Upper lobe of right lung (tissue), 1 donor: ENCODE measurements at places on chromosomes 1 and 21. TPM values are rescaled to one million over a fixed set of nuclear protein-coding genes. Genes with fewer than 3 reads are reported as not detected.

Gene MAN1C1
- 19.7 TPM for total RNA-seq

DNA sequence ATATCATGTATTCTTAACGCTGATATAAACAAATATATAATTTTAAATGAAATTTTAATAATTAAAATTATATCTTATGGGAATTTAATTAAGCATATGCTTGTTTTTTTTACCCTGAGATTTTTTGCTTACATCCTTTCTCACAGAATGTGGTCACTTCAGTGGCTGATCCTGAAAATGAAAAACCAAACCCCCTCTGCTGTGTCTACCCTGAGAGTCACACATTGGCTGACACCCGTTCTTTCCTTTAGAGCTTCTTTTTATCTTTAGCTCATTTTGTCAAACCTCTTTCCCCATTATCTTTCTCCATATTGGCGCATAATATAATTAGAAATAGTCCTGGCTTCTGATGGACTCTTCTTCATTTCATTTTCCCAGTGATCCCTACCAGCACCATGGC lies 10.8 kb upstream of the CACYBP start:
- no peak for DNase-seq

DNA sequence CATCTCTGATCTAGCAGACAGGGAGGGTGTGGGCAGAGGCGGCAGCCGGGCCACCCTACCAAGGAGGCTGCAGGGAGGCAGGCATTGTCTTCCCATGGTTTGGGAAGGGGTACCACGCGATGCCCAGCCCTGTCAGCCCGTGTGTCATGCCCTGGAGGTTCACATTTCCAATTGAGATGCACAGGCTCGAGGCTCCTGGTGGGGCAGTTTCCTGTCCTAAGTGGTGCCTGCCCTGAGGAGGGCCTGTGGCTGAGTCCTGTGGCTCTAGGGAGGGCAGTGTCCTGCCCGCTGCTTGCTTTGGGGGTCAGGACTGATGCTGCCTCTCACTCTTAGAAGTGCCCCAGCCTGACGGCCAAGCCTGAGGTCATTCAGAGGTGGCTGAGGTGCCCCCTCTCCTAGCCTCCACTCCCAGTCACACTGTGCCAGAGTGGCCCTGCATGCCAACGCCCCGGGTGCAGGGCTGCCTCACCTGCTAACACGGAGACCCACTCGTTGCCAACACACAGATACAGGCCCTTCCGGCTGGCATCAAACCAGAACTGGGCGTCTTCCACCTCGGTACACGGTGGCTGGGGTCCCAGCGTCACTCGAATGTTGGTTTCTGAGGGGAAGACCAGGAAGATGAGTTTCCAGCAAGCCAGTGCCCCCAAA lies 11.9 kb downstream of the KRTAP10-1 start:
- DNase-seq = peak; percentile 54

- DNase-seq = no peak
These were observed at the start of gene CTSK for GRCh38 chr1:150808121-150808520. TSS of gene CTSK (minus strand) at chr1:150808260. CDS start at chr1:150806805, 1,455 bp downstream.

GRCh38 chr21:35699361-35699760 lies 361.0 kb downstream of the SETD4 start:
- no peak for DNase-seq

Gene CD34
- total RNA-seq = 50.7 TPM

- DNase-seq = no peak
These were observed 22.1 kb downstream of the RRP1 start for GRCh38 chr21:43811262-43812105.

GRCh38 chr1:88877382-88877825 lies 14.0 kb downstream of the GTF2B start:
- DNase-seq = no peak

DNA sequence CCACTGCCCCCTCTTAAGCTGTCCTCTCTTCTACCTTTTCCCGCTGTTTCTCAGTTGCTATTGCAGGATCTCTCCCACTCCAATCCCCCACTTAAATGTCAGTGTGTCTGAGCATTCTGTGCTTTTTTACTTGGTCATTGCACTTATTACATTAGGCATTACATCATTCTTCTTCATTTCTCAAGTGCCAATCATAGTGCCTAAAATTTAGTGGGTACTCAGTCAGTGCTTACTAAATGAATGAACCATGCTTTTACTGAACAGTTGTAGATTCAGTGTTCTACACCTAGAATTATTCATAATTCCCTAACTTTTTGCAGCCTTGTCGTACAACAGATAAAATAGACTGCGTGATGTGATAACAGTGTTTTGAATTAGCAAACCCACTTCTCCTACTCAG lies 19.4 kb downstream of the ARMH1 start:
- no peak for DNase-seq

DNA sequence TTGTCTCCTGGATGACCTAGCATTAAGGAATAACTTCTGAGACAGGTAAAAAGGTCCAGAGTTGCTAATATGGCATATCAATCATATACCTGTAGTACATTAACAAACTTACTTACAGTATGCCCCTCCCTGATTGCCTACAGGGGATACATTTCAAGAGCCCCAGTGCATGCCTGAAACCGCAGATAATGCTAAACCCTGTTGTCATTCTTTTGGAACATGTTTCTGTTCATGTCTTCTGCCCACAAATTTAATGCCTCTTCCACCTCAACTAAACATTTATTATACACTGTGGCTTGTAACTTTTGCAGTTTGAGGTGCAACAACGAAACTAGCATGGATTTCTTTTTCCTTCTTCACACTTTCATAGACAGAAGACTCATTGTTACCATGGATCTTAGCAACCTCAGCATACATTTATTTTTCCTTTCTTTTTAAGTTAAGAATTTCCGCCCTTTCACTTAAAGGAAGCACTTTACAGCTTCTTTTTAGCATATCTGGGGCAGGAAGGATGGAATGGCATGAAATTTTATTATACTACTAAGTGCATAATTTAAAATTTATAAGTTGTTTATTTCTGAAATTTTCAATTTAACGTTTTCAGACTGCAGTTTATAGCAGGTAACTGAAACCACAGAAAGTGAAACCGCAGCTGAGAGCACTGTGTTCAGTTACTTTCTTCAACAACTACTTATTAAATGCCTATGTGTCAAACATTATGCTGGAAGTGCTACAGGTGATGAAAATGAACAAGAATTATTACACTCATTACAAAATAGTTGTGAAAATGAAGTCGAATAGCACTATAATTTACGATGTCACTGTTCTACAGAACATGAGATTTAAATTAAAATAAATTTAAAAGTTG lies 25.3 kb downstream of the F13B start:
- DNase-seq = no peak

GRCh38 chr1:238811211-238811879 lies 575.0 kb upstream of the CHRM3 start:
- DNase-seq = no peak

- peak; percentile 60 for DNase-seq
These were observed 19.9 kb downstream of the WNT4 start for GRCh38 chr1:22123071-22123390.

- no peak for DNase-seq
These were observed 80.3 kb downstream of the RUNX3 start for GRCh38 chr1:24849672-24850295.

DNA sequence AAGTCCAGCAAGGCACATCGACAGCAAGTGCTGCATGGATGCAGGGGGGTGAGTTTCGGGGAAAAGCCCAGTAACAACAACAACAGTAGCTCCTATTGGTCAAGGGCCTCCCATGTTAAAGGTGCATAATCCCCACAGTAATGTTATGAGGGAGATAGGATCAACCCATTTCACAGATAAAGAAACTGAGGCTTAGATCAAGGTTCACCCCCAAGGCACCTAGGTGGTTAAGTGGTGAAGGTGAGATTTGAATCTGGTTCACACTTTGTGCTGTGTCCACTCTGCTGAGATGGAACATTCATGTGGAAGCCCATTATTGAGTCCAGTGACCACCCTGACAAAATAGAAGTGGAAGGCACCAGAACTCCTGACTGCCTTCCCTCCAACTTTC lies 24.9 kb downstream of the PHGDH start:
- no peak for DNase-seq

DNA sequence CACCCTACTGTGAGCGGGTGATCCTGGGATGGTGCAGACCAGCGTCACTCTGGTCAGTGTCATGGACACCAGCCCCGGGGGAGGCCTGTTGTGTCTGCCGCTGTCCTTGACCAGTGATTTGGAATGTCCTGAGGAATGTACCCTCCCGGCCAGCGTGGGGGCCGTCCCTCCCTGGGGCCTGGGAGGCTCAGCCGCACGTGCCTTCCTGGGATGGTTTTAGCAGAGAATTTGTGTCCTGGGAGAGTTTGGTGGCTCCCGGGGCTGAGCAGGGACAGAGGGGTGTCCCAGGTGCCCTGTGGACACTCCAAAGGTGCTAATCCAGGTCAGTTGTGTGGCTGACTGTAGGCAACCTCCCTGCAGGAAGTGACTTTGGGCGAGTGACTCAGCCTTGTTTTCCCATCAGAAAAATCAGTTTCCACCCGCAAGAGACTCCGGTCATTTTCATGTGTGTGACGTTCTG lies 6.2 kb downstream of the ARHGEF16 start:
- DNase-seq = no peak

DNA sequence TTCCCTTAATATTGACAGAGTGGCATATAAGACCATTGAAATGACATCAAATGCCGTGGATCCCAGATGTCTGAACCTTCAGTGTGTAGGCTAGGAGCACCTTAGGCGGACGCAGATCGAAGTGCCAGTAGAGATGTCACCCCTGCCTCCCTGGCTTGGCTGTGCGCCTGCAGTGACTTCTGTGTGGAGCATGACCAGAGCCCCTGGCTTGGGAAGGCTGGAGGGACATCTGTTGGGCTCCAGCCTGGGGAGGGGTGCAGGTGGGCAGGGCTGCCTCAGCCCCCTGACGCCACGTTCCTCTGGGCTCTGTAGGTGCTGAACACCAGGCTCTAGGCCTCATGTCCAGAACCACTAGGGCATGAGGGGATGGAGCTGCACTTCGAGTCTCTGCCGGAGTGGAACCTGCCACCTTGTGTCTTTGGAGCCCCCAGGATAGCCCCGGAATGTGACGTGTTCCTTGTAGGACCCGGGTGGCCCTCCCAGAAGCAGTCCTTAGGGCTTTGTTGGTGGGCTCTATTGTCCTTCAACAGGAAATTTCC lies 103.8 kb downstream of the ADARB1 start:
- no peak for DNase-seq

- DNase-seq = no peak
These were observed 1.1 kb upstream of the ADIPOR1 start for GRCh38 chr1:202959276-202959620.

DNA sequence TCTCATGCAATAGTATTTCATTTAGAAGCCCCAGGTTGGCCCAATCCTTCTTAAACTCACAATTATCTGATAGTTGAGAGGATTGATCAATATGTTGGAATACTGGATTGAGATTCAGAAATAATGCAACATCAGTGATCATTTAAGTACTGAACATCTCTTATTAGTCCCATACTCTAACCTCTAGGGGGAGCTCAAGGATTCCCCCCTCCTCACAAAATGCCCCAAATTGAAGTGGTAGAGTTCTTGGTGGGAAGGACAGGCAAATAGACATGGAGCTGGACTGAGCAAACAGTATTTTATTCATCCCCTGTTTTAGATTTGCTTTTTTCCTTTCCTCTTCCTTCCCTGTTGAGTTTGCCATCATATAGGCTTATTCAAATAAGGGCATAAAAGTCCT lies 62.8 kb downstream of the NGF start:
- DNase-seq = no peak

Gene LYPD8
- not detected for total RNA-seq

Gene RSPO1
- 9.1 TPM for total RNA-seq

Gene AMY1C
- total RNA-seq = 8.7 TPM

DNA sequence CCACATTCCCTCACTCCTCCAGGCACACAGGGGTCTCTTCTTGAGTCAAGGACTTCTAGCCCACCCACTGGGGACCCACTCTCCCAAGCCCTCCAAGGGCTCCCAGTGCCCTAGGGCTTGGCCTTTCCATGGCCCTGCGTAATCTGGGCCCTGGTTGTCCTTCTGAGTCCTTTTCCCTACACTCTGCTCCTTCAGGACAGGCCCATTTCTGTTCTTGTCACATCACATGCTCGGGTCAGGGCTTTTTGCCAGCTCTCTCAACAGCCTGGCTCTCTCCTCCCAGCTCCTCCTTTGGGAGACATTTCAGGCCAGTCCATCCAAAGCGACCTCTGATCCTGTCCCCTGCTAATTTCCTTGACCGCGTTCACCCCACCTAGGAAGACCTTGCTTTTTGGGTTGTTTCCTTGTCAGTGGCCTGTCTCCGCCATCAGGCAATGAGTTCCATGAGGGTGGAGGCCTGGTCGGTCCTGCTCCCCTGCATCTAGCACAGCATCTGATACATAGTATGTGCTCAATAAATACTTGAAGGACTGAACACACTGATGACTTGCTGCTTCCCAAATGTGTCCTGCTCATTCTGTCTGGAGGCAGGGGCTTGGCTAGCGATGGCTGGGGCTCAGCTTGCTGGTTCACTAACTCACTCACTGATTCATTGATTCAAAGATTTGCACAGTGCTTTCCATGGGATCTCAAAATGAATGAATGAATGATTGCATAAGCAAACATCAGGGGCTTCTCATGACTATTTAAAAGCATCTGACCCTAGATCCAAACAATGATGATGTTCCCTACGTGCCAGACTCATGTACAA lies 44.8 kb downstream of the DHRS3 start:
- no peak for DNase-seq

Gene SDE2
- total RNA-seq = 21.8 TPM

DNA sequence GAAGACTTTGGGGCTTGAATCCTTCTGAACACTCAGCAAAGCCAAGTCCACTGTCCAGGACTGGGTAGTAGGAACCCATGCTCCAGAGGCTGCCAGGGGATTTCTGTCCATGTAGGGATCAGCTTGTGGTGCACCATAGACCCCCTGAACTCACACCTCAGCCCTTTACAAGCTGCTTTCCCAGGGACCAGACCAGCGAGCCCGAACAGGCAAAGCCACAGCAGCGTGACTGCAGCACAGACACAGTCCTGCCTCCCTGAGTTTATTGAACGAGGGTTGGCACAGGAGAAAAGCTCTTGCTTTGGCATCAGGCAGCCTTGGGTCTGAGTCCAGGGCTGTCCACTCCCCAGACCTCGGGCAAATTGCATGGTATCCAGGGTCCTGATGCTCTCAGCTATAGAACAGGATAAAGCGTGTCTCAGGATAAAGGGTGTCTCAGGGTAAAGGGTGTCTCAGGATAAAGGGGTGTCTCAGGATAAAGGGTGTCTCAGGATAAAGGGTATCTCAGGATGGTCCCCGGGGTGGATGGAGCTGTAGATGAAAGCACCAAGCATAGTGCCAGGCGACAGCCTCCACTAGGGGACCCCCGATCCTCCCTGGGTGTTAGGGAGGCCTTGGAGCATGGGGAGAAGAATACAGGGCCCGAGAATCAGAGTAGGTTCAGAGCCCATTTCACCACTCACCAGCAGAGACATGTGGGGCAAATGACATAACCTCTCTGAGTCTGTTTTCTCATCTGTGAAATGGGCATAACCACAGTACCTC lies 648.8 kb downstream of the NPHP4 start:
- DNase-seq = no peak
